ENCODE measurements at places on chromosomes 1 and 21.

DNA sequence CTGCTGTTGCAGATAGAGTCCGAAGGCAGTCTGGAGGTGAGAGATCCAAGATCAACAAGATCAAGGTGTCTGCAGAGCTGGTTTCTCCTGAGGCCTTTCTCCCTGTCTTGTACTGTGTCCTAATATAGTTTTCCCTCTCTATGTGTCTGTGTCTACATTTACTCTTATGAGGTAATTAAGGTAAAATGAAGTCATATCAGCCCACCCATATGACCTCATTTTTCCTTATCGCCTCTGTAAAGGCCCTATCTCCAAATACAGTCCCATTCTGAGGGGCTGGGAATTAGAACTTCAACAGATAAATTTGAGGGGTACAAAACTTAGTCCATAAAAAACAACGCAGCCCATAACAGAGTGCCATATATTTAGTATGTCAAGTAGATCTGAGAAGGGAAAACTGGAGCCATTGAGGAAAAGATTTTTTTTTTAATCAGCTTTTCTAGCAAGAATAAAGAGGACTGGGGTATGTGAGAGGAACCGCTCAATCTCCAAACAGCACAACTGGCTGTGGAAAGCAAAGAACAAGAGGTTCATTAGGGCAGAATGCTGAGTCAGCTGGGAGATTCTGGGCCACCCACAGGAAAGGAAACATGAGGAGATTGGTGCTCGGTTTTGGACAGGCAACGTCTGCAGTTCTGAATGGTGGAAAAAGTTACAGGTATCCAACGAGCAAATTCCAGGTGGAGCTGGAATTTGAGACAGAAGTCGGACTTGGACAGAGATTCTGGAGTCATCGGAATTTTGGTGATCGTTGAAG is 65.7 kb downstream of the MAP3K21 start:
- DNase-seq = no peak

DNA sequence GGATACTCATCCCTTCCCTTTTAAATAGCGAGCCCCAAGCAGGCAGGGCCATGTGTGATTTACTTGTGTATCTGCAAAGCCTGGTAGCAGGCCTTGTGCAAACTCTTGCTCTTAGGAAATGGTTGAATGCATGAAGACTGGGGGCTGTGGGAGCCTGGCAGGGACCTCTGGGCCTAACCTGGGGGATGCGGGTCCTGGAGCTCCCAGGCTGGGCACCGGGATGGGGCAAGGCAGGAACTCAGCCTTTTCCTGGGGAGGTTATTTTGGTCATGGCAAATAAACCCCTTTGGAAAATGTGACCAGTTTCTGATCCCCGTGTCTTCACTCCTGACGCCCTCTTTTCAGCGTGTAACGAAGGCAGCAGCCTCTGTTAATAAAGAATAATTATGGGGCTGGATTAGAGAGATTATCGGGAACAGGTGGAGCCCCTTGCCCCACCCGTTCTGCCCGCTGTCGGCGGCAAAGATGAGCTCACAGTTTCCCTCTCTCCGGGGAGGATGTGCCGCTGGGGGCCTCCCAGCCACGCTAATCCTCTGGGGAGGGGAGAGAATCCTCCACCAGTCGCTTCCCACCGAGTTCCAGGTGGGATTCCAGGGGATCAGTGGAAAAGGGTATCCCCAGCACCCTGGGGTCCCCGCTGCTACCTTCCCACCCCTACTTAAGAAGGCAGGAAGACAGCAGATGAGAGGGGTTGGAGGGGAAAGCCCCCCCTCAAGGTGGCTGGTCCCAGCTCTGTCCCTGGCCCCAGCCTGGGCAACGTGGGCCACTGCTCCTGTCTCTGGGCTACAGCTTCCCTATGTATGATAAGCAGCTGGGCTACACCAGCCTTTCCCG is 69.7 kb upstream of the WNT4 start:
- DNase-seq = no peak

GRCh38 chr1:4306559-4307467 is 347.6 kb upstream of the AJAP1 start:
- no peak for DNase-seq

- DNase-seq = no peak
Measured at GRCh38 chr21:43873673-43874072, 8.7 kb downstream of the AGPAT3 start.

- DNase-seq = no peak
Measured at GRCh38 chr1:164856381-164856780, 297.4 kb downstream of the PBX1 start.

- DNase-seq = no peak
Measured at GRCh38 chr1:228500143-228500734, 13.1 kb downstream of the RNF187 start.

- no peak for DNase-seq
Measured at GRCh38 chr21:18655931-18656330, 252.3 kb upstream of the TMPRSS15 start.

GRCh38 chr1:30743584-30744059 is 14.0 kb downstream of the LAPTM5 start:
- no peak for DNase-seq

DNA sequence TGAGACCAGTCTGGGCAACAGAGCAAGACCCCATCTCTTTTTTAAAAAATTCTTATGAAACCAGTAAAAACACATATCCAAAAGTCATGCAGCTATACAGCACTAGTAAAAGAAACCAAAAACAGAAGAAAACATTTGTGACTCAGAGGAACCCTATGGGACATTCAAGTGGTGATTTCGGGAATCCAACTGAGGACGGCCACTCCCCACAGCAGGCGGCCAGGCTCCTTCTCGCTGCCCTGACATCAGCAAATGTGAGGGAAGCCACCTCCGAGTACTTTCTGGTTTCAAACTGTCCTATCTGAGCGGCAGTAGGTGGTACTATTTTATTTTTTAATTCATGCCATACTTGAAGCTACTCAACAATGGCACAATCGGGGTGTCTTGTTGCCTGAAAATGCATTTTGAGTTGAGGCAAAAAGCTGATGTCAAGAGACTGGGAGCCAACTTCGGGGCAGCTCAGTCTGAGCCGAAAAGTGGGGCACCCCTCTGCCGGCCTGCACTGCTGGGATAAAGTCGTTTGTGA is 3.3 kb downstream of the SUMO3 start:
- DNase-seq = no peak

- DNase-seq = no peak
Measured at GRCh38 chr1:51284487-51284954, 45.8 kb downstream of the TTC39A start.

- DNase-seq = no peak
Measured at GRCh38 chr21:29177800-29178199, 47.4 kb downstream of the MAP3K7CL start.

GRCh38 chr1:119228335-119229080 is 88.1 kb upstream of the WARS2 start:
- DNase-seq = no peak

DNA sequence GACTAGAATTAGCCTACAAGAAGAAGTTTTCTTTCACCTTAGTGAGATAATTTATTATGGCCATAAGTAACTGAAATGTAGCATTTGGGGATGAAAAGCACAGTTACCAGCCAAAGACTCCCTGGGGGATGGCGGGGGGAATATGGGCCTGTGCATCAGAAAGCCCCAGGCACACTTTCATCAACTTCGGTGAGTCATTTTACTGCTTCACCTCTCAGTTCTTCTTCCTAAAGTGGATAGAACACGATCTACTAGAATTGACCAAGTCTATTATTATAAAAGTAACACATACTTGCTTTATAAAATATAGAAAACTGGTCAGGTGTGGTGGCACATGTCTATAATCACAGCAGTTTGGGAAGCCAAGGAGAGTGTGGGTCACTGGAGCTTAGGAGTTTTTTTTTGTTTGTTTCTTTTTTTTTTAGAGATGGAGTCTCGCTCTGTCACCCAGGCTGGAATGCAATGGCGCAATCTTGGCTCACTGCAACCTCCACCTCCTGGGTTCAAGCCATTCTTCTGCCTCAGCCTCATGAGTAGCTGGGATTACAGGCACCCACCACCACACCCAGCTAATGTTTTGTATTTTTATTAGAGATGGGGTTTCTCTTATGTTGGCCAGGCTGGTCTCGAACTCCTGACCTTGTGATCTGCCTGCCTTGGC is 141.8 kb downstream of the ZZZ3 start:
- peak; percentile 97 for DNase-seq

DNA sequence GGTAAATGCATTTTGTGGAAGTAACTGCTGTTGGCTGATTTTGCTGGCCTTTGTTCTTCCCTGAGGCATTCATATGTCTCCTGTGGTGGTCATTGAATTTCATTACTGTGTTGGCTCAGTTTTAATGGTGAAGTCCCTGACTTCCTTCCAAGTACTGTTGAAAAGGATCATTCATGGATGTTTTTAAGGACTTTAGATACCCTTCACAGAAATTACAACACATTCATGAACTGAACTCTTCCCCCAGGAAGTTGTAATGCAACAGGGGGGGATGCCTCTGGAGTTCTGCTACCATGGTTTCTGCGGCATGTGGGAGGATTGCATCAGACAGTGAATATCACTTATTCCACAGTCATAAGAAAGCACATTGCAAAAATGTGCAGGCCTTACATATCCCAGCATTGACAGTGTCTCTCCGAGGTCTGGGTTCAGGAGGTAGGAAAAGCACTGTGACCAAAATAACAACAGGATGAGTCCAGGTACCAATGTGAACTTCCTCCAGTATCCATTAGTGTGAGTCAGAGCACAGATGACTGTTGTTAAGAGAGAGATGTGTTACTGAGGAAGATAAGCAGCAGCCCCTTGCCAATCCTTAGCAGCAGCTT is 2.1 kb upstream of the RAB3GAP2 start:
- peak; percentile 75 for DNase-seq

GRCh38 chr1:53410100-53410541 is 49.1 kb upstream of the DMRTB1 start:
- peak; percentile 60 for DNase-seq

GRCh38 chr1:43978551-43979260 is at the start of gene B4GALT2:
B4GALT2 (plus strand) TSS chr1:43979210; CDS start chr1:43981161, 1,951 bp downstream.
- no peak for DNase-seq

- no peak for DNase-seq
Measured at GRCh38 chr1:228337031-228337564, 69.5 kb downstream of the TRIM11 start.

DNA sequence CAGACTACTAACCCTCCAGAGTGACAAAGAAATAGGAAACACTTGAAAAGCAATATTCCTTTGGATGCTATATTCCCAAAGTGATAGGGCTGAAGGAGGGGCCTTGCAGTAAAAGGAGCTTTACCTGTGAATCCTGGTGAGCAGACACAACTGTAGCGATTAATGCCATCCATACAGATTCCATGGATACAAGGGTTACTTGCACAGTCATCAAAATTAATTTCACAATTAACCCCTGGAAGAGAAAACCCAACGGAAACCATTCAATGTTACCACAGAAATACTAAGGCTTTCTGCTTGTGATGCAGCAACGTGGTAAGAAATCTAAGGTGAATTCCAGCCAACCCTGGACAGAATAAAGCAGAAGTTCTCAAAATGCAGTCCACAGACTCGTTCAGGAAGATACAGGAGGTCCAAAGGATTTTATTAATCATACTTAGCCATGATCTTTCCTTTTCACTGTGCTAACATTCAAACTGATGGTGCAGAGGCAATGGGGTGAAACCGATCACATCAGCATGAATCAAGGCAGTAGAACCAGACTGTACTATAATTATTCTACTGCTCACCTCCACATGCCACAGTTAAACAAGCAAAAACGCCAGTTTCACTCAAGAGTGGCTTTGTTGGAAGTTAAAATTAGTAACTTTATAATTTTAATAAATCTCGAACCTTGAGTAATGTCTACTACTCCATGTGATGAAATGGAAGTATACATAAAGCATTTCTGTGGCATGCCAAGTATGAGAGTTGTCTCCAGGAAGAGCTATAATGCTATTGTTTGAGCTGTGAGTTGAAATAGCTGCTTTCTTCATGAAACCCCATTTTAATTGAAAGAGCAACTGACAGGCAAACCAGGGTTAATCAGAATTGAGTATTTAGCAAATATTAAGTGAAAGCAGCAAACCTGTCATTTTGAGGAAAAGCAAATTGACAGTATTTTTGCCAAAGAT is 63.2 kb upstream of the ADAM30 start:
- no peak for DNase-seq

GRCh38 chr1:41241354-41241748 is 755 bp downstream of the SCMH1 start:
- peak; percentile 34 for DNase-seq
